ENCODE measurements at places on chromosomes 4 and X.

GRCh38 chr4:89254847-89255246 lies 52.8 kb downstream of the GPRIN3 start:
- no peak for DNase-seq

DNA sequence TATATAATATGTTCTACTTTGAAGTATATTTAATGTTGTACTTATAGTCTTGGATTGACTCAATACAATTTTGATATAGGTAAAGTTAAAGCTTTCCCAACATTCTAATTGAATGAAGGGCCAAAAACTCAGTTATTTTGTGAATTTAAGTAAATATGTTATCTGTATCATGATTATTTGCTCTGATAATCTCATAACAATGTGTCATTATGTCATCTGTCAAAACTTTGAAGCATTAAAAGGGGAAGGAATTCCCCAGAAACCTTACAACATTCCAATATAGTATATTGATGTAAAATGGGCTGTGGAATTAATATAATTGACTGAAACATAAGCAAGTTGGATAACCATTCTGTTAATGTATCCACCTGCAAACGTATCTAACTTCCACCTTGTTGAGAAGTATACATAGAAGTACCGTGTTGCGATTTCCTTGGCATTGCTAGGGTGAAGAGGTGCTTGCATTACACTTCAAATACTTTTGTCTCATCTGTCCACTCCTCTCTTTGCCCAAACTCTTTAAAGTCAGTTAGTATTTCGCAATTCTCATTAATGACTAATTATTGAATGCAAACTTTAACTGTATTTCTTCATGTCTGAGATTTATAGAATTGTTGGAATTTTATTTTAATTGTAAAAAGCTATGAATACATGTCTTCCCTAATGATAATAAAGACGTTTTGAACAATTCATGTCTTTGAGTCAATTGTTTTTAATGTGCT lies 1982.1 kb upstream of the ADGRL3 start:
- no peak for DNase-seq

GRCh38 chrX:1748408-1748807 lies 133.5 kb downstream of the ASMT start:
- DNase-seq = no peak

GRCh38 chr4:95142932-95143331 lies 385.2 kb downstream of the BMPR1B start:
- DNase-seq = no peak

- no peak for DNase-seq
These were observed 1.3 kb downstream of the PARM1 start for GRCh38 chr4:74934016-74934831.

- no peak for DNase-seq
These were observed 174.1 kb downstream of the COX18 start for GRCh38 chr4:72895408-72895807.

- DNase-seq = no peak
These were observed 259.7 kb downstream of the PPARGC1A start for GRCh38 chr4:23630110-23630509.

- DNase-seq = no peak
These were observed 103.6 kb upstream of the TEX13D start for GRCh38 chrX:124228849-124229248.

DNA sequence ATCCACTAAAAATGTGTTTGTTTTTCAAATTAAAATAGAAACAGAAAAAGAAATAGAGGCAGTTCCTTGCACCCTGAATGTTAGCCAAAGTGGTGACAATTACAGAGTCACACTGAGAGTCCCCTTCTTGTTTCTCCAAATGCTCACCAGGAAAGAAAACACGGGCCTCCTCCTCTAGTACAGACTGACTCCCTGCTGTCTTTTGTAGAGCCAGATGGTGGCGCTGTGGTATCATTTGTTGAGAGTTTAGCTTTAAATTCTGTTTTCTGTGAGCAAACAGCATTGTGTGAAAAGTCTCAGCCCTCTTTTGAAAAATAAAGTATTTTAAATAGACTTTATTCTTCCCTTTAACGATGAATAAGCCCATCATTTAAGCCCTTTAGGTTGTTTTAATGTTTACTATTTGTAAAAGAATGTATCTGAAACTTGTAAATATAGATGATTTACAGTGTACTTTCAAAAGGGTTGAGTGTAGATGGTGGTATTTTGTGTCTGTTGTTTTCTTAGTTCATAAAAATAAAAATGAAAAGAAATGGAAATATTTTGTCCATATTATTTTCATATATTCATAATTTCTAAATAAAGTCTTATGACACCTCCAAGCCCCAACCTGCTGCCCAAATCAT lies 36.9 kb upstream of the ATOH1 start:
- DNase-seq = no peak

- no peak for DNase-seq
These were observed 468 bp downstream of the GLA start for GRCh38 chrX:101407167-101407747.

DNA sequence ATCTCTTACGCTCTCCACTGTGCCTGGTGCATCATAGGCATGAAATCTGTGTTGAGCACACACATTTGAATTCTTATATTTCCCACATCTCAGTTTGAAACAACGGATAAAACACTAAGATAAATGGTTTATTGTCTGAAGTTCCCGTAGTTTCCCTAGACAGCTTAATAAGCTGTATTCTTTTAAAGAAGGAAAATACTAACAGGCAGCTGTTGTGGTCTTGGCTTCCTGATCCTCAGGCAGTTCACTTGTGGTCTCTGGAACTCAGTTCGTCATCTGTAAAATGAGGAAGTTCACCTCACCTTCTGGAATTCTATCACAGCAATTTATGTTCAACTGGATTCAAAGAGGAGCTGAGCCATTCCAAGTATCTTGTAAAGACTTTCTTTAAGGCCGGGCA lies 1805.6 kb upstream of the TENM3 start:
- no peak for DNase-seq

DNA sequence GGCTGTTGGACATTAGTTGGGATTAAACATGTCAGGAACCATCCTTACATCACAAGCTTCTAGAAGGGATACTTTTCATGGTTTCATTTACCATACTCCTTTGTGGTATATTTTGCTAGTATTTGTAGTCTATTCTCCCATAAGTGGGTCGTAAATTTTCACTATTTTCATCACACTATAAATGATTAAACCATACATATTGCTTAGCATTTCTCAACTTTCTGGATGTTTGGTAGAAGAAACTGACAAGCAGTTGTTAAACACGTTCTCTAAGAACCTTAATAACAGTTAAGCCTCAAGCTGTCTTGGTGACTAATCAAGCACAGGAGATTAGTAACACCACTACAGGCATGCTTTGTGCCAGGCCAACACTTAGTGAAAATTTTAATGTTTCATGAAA lies 375.5 kb downstream of the NAF1 start:
- no peak for DNase-seq

GRCh38 chr4:125198916-125199315 lies 115.8 kb upstream of the FAT4 start:
- no peak for DNase-seq

DNA sequence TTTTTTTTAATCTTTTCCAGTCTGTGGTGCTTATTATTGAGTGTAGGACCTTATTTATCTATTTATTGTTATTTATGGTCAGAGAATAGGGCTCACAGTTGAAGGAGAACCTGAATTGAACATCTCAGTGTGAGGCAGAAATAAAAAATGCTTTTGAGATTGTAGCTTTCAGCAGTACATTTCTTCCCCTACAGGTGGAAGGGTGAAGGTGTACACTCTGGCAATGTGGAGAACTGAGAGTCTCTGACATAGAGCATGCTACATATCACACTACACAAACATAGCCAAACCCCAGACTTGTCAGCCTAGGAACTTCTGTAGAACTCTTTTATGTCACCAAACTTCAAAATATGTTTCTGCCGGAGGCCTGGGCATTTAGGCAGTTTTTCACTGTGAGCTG lies 140.2 kb downstream of the STIM2 start:
- no peak for DNase-seq

DNA sequence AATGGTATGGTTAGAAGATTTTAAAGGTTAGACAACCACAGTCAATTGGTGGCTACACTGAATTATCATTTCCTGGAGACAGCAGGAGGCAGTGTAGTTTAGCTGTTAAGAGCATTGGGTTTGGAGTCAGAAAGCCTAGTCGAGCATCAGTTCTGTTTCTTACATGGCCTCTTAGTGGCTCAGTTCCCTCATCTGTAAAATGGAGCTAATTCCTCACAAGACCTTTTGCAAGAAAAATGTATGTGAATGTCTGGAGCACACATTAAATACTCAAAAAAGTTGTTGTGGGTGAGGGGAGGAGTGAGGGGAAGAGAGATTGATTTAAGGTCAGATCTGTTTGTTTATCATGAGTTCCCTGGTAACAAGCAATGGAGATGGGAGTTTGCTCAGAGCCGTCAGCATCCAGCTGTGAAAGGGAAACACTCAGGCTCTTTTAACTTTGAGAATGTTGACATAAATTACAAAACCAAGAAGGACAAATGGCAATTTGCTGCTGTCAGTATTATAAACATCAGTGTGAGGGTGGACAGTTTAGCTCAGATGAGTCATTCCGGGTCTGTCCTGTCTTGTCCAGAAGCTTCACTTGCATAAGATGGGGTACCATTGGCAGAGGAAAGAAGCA lies 98.2 kb upstream of the PGRMC2 start:
- DNase-seq = no peak

- DNase-seq = peak; percentile 53
These were observed 1.9 kb upstream of the CITED1 start for GRCh38 chrX:72307646-72308051.

GRCh38 chr4:89067417-89067816 lies 10.4 kb upstream of the FAM13A start:
- no peak for DNase-seq

DNA sequence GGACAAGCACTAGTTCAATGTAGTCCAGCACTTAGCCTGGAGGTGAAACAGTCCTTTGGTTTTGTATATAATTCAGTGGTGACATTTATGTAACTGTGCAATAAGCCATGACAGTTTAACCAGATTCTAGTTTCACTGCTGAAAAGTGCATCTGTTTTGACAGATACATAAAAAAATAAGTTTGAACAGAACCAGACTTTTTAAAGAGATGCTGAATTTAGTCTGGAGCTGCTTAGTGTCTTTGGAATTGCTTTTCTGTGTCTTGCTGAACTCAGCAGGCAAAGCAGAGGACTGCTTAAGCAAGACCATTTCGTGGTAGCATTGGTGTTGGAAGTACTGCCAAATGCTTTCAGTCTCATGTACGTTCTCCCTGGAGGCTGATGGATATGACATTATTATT lies 393.5 kb downstream of the MAPK10 start:
- no peak for DNase-seq

- no peak for DNase-seq
These were observed 257.2 kb downstream of the SNCA start for GRCh38 chr4:89579771-89580170.

DNA sequence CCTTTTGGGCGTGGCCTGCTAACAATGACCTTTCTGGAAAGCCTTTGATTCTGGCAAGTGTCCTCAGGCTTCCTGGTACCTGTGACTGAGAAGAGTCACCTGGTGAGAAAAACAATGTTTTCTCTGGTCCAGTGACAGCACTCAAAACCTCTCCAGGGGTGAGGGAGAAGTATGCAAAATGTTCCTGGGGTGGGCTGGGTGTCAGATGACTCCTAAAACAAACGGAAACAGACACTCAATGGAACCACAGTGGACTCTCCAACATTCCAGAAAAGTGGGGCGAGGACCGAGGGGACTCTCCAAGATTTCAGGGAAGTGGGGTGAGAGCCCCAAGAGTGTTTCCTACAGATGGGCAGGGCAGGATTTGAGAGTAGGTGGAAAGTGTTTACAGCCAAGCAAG lies 69.5 kb downstream of the ANAPC4 start:
- no peak for DNase-seq

- DNase-seq = no peak
These were observed 902 bp upstream of the LARP1B start for GRCh38 chr4:128060121-128060698.

GRCh38 chr4:154838694-154839093 lies 57.6 kb downstream of the RBM46 start:
- no peak for DNase-seq

GRCh38 chrX:64850371-64851082 lies 125.7 kb downstream of the ZC4H2 start:
- DNase-seq = no peak

DNA sequence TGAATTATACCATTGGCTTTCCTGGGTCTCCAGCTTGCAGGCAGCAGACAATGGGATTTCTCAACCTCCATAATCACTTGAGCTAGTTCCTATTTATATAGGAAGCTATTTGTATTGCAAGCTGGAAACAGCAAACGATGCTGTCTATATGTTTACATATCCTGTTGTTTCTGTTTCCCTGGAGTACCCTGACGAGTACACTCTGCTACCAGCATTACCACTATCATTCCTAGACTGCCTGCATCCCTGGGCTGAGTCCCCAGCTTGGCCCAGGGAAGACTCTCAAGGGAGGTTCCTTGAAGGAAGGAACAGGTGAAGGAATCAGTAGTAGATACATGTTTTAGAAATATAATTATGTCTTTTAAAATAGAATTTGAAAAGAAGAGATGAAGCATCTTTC lies 81.4 kb downstream of the EVC2 start:
- no peak for DNase-seq
